ENCODE measurements at places on chromosomes 4 and X.

DNA sequence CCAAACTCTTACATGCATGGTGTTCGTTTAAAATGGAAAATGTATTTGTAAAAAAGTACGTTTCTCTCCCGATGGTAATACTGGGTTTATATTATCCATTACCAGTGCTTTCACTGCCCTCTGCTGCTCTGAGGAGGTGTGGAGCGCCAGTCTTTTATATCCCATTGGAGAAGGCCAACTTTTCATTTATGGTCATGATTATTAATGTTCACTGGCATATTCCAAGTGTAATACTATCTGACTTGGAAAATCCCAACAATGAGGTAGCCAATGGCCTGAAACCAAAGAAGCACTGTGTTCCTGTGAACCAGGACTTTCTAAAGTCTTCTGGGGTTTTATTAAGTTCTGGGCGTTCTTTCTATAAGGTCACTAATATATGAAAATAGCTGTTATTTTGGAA lies 80.7 kb downstream of the SYNPO2 start:
- DNase-seq = peak; percentile 48

DNA sequence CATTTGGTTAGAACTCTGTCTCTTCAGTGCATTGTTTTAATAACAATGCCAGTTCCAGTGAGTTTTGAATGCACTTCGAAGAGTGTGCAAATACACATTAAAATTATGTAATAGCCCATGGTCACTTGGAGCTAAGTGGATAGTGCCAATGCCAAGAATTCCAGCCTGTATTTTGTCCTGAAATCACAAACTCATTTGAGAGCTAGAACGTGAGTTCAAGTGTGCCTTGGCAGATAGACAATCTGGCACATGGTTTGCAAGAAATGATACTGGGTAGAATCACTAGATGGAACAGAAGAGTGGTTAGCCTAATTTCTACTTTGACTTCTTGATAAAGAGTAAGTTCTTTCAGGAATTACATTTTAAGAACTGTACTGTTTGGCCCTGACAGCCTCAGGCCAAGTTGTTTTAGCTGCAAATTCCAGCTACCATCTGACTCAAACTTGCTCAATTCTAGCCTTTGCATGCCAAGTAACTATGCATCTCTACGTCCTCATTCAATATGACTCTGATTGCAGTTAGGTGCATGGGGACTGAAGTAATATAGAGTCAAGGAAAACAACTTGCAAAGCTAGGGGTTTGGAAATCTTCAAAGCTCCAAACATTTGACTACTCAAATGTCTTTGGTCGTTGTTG lies 131.9 kb upstream of the SMIM31 start:
- no peak for DNase-seq

- no peak for DNase-seq
These were observed 25.2 kb upstream of the GK start for GRCh38 chrX:30627818-30628652.

- DNase-seq = no peak
These were observed 7.6 kb upstream of the TBC1D19 start for GRCh38 chr4:26576231-26576739.

DNA sequence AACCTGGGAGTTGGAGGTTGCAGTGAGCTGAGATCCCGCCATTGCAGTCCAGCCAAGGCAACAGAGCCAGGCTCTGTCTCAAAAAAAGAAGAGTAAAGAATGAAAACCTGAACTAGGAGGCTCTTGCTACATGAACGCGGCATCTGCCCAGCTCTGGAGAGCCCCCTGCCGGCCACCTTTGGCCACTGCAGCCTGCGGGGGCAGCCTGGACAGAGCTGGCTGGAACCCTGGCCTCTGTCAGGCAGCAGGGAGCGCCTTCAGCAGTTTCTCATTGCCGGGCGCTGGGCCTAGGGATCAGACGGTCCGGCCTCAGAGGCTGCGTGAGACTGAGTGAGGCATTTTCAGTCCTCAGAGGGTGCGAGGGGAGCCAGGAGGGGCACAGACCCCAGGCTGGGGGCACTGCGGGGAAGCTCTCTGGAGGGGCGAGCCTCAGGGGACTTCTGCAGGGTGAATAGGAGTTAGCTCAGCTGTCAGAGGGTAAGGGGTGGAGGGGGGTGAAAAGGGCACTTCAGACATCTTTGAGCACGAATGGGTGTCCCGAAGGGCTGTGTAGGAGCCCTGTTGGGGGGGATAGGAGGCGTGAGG lies 17.5 kb downstream of the DOK7 start:
- DNase-seq = peak; percentile 11

DNA sequence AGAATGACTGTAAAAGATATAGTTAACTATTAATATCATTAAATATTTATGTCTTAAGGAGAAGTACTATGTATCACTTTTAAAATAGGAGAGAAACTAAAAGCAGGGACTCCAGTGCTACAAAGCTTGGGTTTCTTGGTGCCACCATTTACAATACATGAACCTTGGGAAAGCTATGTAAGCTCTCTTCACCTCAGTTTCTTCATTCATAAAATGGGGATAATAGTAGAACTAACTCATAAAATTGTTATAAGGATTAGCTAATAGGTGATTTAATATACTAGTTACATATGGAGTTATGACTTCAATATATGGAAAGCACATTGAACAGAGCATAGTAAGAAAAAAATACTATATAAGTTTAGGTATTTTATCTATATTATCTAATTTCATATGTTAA lies 23.7 kb downstream of the EPGN start:
- DNase-seq = no peak

DNA sequence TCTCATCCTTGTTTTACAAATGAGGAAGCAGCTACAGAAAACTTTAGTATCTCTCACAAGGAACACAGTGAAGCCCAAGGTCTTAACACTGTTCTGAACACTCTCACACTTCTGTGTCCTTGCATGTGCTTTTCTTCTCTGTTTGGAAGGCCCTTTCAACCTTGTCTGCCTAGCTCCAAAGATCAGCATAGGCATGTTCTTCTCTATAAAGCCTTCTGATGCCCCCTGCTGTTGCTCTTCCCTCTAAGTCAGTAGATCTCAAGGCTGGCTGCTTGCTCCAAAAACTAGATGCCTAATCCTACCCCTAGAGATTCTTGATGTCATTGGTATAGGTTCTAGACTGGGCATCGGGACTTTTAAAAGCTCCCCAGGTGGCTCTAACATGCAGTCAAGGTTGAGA lies 5.9 kb downstream of the APOO start:
- DNase-seq = peak; percentile 37

DNA sequence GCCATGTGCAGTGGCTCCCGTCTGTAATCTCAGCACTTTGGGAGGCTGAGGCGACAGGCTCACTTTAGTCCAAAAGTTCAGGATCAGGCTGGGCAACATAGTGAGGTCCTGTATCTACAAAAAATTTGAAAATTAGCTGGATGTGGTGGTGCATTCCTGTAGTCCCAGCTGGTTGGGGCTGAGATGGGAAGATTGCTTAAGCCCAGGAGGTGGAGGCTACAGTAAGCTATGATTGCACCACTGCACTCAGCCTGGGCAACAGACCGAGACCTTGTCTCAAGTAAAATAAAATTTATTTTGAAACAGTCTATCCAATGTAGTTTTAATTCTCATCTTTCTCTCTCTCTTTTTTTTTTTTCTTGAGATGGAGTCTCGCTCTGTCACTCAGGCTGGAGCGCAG lies 21.1 kb downstream of the RBM10 start:
- no peak for DNase-seq

GRCh38 chrX:27591938-27592337 lies 1.8 kb downstream of the DCAF8L2 start:
- no peak for DNase-seq

DNA sequence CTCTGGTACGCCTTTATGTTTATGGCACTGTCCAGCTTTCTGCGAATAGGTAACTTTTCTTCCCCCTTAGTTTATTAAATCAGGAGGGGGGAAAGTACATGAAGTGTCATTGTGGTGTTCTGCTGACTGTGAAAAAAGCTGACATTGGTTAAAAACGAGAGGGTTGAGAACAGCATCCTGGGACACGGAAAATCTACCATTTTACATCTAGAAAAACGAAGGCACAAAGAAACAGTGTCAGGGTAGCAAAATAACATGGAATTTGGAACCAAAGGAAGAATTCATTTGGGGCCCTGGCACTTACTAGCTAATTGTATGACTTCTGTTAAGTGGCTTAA lies 1.2 kb upstream of the AMOT start:
- no peak for DNase-seq

GRCh38 chr4:3740256-3740655 lies 25.9 kb upstream of the ADRA2C start:
- DNase-seq = no peak

DNA sequence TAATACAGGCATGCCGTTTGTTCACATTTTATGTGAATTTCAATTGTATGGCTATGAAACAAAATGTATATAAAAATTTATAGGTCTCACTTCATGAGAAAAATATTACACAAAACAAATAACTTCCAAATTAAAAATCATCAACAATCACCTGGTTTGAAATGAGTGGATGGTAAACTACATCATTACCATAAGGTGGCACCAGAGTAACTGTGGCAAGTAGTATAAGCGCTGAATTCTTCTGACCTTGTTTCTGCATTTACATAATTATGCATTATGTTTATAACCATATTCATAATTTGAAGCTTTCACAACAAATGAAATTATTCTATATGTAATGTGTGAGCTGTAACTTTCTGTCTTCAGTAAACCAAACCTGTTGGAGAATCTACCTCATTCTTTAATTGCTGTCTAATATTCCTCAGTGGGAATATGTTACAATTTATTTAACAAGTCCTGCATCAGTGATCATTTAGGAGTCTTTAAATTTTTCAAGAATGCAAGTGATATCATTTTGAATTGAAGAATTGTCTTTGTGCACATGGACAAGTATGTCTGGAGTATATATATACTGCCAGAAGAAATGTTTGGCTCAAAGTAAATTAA lies 55.2 kb downstream of the MMRN1 start:
- no peak for DNase-seq

GRCh38 chr4:120225527-120225926 lies 158.9 kb upstream of the MAD2L1 start:
- no peak for DNase-seq

- peak; percentile 49 for DNase-seq
These were observed at the start of gene RBM41 for GRCh38 chrX:107118322-107119147. TSS of gene RBM41 (minus strand) at chrX:107118822. CDS start at chrX:107118773, 49 bp downstream.

- DNase-seq = no peak
These were observed 52.6 kb downstream of the RNF150 start for GRCh38 chr4:141080668-141081067.

GRCh38 chrX:49270249-49270921 lies 792 bp downstream of the PPP1R3F start:
- DNase-seq = no peak
